ENCODE measurements at places on chromosomes 5 and 9.

DNA sequence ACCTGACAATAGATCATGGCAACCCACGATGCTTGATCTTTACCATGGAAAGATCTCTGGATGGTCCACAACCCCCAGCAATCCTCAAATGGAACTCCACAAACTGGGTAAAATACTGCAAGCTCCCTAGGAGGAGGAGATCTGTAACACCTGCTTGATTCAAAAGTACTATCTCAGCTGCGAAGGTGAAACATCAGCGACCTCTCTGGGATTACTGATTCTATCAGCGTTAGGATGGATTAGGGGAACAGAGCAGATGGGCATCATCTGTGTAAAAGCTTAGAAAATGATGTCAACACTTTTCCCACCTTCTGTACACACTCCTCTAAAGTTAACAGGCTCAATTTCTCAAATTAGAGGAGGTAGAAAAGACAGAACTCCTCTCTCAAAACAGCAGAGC, 31.5 kb upstream of the TRPC7 start:
- DNase-seq, result no peak

GRCh38 chr5:75510836-75511434, 494 bp downstream of the CERT1 start:
- DNase-seq, result no peak

GRCh38 chr5:146778795-146779194, 99.8 kb downstream of the PPP2R2B start:
- no peak for DNase-seq

- DNase-seq, result no peak
Measured at GRCh38 chr5:140548300-140548688, 832 bp downstream of the EIF4EBP3 start.

- DNase-seq, result no peak
Measured at GRCh38 chr5:22736443-22737003, 116.6 kb downstream of the CDH12 start.

- no peak for DNase-seq
Measured at GRCh38 chr5:84298628-84299027, 86.1 kb downstream of the EDIL3 start.

DNA sequence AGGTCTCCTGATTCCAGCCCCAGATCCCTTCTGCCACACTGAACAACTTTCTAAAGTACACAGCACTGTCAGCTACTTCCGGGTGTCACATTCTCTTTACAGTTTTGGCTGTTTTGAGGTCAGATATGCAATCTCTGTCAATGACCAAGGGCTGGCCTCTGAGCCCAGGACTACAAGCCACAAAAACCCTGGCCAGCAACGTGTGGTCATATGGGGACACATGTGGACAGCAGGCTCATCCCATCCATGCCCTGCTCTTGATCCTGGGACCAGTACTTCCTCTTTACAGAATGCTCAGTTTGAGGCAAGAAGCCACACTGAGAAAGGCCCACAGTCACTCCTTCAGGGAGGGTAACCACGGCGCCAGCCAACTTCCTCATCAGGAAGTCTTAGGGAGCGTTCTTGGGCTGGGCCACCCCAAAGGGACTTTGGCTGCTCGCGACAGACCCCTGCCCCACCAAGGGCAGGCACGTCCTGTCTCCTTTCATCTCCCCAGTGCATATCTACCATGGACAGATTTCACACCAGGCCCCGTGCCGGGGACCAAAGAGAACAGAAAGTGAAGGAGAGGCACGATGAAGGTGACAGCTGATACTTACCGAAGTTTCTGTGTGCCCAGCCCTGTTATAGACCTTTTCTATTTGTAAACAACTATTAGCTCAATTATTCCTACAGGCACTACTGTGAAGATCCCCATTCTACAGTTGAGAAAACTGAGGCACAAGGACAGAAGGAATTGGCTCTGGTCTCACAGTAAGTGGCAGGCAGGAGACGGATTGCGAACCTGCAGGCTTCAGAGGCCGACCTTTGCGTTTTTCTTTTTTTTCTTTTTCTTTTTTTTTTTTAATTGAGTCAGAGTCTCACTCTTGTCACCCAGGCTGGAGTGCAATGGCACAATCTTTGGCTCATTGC, 37.3 kb downstream of the STK10 start:
- no peak for DNase-seq

DNA sequence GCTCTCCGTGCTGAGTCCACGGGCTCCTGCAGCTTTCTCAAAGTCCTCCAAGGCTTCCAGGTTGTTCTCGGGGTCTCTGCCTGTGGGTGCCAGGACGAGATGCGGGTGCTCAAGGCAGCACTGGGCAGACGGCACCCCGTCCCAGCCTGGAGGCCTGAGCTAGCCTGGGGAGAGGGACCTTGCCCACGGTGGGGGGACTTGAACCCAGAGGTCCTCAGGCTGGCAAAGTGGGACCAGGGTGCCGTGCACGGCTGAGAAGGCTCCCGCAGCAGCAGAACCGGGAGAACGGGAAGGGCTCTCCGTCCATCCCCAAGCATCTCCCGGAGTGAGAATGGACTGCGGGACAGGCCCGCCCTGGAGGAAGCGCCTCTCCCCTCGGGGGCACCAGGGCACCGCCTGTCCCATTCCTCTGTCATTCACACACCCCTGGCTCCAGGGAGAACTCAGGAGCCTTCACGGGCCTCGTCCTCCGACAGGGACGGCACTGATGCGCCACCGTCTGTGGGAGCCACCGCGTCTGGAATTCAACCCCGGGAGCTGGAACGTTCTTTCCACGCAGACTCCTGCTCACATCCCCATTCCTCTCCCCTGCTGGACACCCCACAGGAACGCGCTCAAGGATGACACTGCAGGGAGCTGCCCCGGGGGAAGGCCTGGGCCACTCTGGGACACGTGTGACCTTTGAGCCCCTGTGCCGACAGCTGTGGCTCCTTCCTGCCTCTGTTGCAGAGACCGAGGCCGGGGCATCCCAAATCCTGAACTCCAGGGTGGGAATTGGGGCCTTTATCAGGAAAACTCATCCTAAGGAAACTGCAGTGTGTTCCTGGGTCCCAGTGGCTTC, 16.3 kb upstream of the OBP2B start:
- no peak for DNase-seq

GRCh38 chr9:28158451-28158850, 585.2 kb upstream of the C9orf72 start:
- DNase-seq, result no peak

DNA sequence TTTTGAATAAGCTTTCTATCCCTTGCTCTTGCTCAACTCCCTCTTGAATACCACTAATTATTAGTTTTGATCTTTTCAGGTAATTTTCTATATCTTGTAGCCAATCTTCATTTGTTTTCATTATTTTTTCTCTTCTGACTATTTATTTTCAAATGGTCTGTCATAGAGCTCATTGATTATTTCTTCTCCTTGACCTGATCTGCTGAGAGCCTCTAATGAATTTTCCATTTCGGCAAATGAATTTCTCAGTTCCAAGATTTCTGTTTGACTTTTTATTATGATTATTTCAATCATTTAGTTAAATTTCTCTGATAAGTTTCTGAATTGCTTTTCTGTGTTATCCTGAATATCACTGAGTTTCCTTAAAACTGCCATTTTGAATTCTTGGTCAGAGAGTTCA, 39.4 kb downstream of the MTRR start:
- no peak for DNase-seq

DNA sequence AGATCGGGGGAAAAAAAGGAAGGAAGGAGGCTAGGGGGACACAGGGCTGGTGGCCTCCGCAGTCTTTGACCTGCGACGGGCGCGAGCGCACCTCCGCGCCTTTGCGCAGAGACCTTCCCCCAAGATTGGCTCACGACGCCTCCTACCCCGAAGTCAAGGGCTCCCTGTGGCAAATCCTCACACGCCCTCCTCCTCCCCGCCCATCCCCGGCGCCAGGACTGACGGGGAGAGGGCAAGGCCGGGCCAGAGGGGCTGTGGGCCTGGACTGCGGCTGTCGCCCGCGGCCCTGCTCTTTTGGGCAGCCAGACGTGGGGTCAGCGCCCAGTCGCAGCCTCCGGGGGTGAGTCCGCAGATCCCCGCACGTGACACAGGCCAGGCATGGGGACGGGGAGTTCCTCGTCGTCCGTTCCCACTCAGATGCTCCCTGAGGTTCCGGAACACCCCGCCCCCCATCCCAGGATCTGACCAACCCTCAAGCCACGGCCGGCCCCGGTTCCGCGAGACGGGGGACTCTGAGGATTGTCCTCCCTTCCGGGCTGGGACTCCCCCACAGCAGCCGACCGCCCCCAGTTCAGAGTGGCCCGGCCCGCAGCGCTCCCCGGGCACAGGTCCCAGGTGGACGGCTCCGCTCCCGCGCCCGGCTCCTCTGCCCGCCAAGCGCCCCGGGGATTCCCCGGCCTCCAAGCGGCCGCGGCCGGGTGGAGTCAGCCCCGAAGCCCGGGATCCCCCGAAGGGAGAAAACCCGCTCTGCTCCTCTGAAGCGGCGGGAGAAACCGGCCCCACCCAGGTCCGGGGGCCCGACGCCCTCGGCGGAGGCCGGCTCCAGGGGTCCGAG, 543 bp upstream of the ANKRD33B start:
- no peak for DNase-seq

Measured in NCI-H2227 treated with DMSO at 0.1 percent for 48 hours (cell line).